ENCODE measurements at places on chromosomes 11 and 22.

GRCh38 chr22:41280065-41280464 lies 5.9 kb downstream of the RANGAP1 start:
- H3K27me3 ChIP-seq = no peaks in the 10 kb centered on the region
- peaks cover 7% of the 10 kb centered on the region for H3K4me1 ChIP-seq
- peaks cover 86% of the 10 kb centered on the region for H3K36me3 ChIP-seq
- H3K27ac ChIP-seq = no peak overlapping the region
- no peak for DNase-seq

GRCh38 chr11:35488117-35488516 lies 37.3 kb downstream of the PAMR1 start:
- DNase-seq = no peak
- no peak overlapping the region for H3K27ac ChIP-seq
- no peaks in the 10 kb centered on the region for H3K36me3 ChIP-seq
- no peak overlapping the region for H3K4me3 ChIP-seq
- H3K4me1 ChIP-seq = no peaks in the 10 kb centered on the region
- H3K27me3 ChIP-seq = no peaks in the 10 kb centered on the region

- H3K4me1 ChIP-seq = no peaks in the 10 kb centered on the region
- DNase-seq = no peak
- peaks cover 21% of the 10 kb centered on the region for H3K36me3 ChIP-seq
- no peak overlapping the region for H3K4me3 ChIP-seq
- no peak overlapping the region for H3K27ac ChIP-seq
- no peaks in the 10 kb centered on the region for H3K27me3 ChIP-seq
Measured at GRCh38 chr22:41596776-41597634, 7.4 kb upstream of the PMM1 start.

DNA sequence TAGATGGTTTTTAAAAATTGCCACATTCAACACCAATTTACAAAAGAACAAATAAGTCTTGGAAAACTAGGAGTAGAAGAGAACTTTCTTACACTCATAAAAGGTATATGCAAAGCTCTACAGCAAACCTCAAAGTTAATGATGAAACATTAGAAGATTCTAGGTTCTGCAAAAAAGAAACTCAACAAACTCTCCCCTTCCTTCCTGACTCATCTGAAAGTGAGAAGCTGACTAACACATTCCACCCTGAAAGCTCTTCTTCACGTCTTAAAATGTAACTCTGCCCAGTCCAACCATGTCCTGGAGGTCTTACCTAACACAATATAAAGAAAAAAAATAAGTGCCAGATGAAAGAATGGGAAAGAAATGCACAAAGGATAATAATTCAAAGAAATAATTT lies 218.9 kb upstream of the ISX start:
- H3K27ac ChIP-seq = no peak overlapping the region
- no peak overlapping the region for H3K4me3 ChIP-seq
- no peaks in the 10 kb centered on the region for H3K36me3 ChIP-seq
- no peaks in the 10 kb centered on the region for H3K27me3 ChIP-seq

DNA sequence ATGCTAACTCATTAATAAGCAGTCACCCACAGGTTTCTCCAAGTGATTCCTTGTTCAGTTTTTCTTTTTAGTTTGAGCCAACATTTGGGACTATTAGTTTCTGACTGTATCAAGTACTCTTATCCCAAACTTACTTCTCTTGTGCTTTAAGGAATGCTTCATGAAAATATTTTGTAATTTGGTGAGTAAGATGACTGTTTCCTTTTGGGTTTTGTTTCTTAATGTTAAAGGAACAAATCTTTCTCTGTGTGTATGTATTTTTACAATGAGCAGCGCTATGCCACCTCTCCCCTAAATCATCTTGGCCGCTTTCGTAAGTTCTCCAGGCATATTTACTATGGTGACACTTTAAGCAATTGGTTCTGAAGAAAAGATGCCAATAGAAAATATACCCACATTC lies 72.4 kb downstream of the LDLRAD3 start:
- no peak for DNase-seq
- no peaks in the 10 kb centered on the region for H3K27me3 ChIP-seq
- no peak overlapping the region for H3K27ac ChIP-seq

GRCh38 chr22:44722611-44723010 lies 20.6 kb downstream of the PRR5 start:
- no peaks in the 10 kb centered on the region for H3K27me3 ChIP-seq
- no peaks in the 10 kb centered on the region for H3K4me1 ChIP-seq
- no peaks in the 10 kb centered on the region for H3K36me3 ChIP-seq
- H3K4me3 ChIP-seq = no peak overlapping the region

All from gastrocnemius medialis (tissue), 4 donors.